Stimulated activated CD4-positive, alpha-beta T cell treated with anti-CD3 and anti-CD28 coated beads, Interleukin-1b, Interleukin-23, amount 100 ng/mL, for 1 hour (primary cell): ENCODE measurements at places on chromosomes 11 and 22.

DNA sequence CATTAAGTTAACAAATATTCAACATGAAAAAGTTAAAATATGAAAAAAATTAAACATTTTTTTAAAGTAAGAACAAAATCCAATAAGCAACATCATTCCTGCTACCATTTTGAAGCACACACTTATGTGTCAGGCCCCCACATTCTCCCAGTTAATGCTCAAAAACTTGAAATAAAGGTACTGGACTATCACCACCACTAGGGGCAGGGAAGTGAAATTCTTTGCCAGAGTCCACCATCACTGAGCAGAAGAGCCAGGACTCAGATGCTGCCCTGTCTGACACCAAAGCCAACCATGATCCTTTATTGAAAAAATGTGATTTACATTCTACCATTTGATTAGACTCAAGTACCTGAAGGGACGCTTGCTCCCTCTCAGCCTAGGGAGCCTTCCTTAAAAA is 39.1 kb downstream of the PITPNB start:
- no peak for DNase-seq

DNA sequence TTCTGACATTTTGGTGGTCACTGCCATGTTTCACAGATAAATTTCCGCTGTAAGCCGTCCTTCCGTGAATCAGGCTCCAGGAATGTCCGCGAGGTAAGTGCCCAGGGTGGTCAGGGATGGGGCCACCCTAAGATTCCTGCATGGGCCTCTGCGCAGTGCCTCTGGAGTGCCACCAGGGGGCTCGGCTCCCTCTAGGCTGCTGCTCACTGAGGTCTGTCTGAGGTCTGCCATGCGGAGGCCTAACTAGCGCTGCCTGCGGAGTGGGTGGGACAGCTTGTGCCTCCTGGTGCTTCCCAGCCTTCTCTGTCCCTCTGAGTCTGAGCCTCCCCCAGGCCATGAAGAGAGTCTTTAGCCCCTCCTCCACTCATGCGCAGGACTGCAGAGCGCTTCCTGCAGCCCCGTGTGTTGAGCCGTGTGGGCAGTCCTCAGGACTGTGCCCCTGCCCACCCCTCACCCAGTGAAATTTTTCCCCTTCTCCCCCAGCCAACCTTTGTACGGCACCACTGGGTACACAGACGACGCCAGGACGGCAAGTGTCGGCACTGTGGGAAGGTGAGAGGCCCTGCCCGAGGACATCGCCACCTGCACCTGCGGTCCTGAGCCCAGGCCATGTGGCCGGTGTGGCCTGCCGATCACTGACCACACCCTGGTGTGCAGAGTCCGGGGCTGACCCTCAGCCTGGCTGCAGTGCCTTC is 11.9 kb upstream of the MDK start:
- DNase-seq, result no peak

DNA sequence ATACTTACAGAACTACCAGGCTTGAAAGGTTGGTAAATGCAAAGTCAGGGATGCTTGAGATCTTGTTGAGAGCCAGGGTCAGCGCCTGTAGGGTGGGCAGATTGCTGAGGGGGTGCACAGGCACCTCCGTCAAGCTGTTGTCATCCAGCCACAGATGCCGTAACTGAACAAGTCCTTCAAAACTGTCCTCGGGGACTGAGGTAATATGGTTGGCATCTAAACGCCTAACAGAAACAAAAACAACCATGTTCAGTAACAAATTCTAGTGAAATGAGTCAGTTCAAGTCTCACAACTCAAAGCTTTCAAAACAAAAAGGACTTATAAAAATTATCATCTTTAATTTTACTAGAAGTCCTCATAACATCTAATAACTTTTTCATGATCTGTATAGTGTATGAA is 22.2 kb upstream of the CCDC34 start:
- no peak for DNase-seq

- no peak for DNase-seq
Observed at GRCh38 chr11:986270-986951, 50.1 kb downstream of the MUC6 start.

DNA sequence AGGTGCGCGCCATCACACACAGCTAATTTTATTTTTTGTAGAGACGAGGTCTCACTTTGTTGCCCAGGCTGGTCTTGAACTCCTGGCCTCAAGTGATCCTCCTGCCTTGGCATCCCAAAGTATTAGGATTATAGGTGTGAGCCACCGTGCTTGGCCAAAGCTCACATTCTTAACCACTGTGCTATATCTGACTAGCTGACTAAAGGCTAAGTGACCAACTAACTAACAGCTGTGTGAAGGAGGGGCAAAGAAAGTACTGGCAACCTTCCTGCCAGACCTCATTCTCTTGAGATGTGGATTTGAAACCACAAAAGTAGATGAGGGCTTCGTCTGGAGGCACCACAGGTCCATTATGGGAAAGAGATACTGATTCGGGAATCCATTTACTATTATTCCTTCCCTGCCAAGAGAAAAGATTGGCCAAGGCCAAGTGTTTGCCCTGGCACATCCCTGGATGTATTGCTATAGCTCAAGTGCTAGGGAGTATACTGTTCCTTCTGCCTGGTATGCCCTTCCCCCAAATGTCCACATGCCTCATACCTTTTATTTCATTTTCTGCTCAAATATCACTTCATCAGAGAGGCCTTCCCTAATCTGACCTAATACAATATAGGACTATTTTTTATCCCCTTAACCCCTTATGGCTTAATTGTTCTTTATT is 52.7 kb upstream of the RRM1 start:
- DNase-seq, result no peak

- DNase-seq, result no peak
Observed at GRCh38 chr11:61918251-61918937, 1.0 kb upstream of the RAB3IL1 start.

GRCh38 chr22:42966497-42966896 is 48.5 kb downstream of the PACSIN2 start:
- DNase-seq, result no peak

DNA sequence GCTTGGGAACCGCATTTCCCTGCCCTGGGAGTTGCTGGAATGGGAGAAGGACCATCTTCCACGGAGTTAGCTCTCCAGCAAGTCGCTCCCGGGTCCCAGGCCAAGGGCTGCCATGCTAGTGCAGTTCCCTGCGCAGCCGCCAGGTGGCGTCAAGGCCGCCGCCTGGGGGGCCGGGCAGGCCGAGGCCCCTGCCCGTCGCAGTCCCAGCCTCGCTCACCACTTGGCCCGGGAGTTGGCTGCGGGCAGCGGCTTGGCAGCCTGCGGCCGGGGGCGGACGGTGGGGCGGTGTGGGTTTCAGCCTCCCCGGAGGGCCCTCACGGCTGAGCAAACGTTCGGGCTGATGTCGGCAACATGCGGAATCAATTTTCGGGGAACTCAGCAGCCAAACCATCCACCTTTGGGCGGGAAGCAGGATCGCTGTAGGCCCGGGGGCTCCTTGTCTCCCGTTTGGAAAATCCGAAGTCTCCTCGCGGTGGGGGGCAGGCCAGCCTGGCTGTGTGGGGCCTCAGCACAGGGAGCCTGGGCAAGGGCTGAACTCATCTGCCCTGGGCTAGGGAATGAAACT is 415.1 kb downstream of the SOX6 start:
- no peak for DNase-seq

DNA sequence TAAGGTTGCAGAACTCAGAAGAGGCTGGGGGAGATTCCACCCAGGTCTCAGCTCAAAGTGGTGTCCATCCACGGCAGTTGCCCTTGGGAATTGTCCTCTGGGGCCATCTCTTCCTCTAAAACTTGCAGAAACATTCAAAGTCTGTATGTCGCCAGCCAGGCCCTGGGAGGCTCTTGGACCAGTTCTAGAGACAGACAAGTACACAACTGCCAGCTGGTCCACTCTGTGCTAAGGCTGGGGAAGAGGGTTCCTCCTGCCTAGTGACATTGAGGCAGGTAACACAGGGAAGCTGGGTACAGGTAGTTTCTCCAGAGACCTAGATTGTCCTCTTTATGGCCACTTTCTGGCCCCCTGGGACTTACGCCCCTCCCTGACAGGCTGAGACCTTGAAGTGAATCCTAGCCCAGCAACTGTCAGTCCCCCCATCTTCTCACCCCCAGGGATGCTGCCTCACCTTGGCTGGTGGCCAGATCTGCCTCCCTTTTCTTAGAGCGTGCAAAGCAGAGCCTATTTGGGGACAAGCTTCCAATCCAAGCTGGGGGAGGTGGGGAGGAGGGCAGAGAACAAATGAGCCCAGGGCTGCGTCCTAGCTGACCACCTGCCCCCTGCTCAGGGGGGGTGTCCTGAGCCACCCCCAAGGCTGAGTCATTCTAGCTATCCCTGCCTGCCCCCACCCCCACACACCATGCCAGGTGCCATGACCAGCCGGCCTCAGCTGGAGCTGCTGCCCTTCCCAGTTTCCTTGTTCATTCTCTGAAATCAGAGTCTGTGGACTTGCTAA is 8.4 kb downstream of the FAM83F start:
- DNase-seq, result no peak

- DNase-seq, result no peak
Observed at GRCh38 chr22:38080850-38081635, 2.9 kb downstream of the SLC16A8 start.

GRCh38 chr11:79390923-79391322 is 49.9 kb downstream of the TENM4 start:
- DNase-seq, result no peak

DNA sequence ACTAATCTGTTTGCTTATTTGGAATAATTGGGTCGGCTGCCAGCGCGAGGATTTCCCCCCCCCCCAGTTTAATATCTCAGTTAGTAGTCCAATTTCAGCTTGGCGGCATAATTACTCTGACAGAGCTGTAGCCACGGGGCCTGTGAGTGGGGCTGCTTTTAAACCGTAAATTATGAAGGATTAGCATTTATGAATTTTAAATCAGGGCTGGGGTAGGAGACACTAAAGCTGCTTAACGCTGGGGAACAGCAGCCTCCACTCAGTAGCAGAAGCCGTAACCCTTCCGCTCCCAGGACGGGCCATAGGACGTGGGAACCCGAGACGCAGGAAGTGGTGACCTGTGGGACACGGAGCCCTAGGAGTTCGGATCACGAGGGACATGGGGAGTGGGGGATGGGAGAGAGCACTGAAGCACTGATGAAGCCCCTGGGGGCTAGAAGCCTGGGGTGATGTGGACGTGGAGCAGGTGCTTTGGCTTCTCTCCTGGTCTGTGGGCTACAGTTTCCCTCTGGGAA is 66.2 kb upstream of the LMO1 start:
- no peak for DNase-seq

GRCh38 chr11:17268902-17269301 is 7.6 kb upstream of the NUCB2 start:
- no peak for DNase-seq

- DNase-seq, result no peak
Observed at GRCh38 chr11:115112754-115113153, 391.5 kb downstream of the CADM1 start.

- no peak for DNase-seq
Observed at GRCh38 chr11:57309106-57310059, 15.4 kb downstream of the TNKS1BP1 start.

- no peak for DNase-seq
Observed at GRCh38 chr11:131925829-131926228, 555.4 kb downstream of the NTM start.

DNA sequence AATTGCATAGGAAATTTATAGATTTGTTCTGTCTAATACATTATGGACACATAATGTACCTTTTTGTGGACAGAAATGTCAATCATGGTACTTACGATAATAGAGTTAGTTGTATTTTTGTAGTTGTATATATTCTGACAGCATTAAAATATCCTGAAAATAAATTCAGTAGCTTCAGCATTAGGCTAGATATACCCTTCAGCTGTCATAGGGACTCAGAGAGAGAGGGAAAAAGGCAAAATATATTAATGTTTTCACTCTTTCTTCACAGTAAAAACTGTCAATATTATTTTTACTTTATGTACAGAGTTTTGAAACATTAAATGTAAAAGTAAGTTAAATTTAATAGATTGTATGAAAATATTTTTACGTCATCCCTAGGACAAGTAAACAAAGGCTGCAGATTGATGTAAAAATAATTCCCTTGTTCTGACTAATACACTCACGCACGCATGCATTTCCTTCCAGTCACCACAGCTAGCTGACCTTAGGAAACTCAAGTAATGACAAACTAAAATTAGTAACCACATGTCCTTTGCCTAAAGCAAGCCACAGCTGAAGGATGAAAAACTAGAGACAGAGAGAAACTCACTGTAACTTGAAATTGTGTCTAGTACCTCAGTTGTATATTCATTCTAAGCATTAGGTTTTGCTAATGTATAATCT is 104.7 kb upstream of the CARD18 start:
- no peak for DNase-seq

- DNase-seq, result peak; percentile 62
Observed at GRCh38 chr11:59560702-59561473, 49.5 kb downstream of the OR4D9 start.
